Cerebellar cortex (tissue), 1 donor: ENCODE measurements at places on chromosomes 1 and 21.

DNA sequence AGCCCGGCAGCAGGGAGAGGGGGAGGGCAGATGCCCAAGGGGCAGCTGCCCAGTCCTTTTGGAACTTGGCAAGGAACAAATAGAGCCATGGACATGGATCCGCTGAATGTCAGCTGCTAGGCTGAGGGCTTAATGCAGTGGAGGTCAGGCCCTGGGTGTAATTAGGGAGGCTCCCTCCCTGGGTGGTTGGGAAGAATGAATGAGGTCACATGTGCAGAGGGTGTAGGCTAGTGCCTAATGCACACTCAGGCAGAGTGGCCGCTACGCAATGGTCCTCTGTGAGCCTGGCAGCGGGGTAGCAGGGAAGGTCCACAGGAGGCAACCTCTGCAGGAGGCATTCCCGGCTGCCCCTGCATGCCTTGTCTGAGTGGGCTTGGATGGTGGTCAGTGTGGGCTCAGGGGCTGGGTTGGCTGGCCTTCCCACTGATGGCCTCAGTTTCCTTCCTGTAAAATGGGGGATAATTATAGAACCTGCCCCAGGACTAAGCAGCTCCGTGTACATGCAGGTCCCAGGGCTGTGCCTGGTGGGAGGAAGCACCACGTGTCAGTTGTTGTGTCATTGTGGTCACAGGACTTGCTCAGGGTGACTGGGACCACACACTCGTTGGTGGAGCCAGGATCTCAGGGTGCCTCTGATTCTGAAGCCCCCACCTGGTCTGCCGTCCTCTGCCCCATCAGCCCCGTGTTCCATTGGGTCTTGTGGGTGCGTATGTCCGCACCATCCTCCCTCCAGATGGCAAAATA lies 81.6 kb upstream of the ACTL8 start:
- DNase-seq: peak; percentile 58

GRCh38 chr21:22468893-22469292 lies 1470.7 kb downstream of the NCAM2 start:
- no peak for DNase-seq

DNA sequence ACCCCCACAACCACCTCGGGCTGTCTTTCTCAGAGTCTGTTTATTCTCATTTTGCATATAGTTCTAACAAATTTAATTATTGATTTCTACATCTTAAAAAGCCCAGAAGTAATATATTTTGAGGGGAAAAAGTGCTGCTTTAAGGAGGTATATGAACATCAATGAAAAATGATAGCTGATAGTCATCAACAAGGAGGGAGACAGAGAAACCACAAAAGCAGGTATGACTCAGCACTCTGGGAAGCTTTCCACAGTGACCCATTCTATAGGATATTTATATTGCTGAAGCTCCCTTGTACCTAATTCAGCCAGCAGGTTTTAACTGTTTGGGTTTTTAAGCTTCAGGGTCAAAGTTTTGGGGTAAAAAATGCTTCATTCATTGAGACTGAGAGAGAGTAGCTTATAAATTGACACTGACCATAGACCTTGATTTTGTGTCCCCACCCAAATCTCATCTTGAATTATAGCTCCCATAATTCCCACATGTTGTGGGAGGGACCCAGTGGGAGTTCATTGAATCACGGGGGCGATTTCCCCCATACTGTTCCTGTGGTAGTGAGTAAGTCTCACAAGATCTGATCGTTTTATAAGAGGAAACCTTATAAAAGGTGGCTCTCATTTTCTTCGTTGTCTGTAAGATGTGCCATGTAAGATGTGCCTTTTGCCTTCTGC lies 27.4 kb downstream of the VANGL1 start:
- DNase-seq: no peak

DNA sequence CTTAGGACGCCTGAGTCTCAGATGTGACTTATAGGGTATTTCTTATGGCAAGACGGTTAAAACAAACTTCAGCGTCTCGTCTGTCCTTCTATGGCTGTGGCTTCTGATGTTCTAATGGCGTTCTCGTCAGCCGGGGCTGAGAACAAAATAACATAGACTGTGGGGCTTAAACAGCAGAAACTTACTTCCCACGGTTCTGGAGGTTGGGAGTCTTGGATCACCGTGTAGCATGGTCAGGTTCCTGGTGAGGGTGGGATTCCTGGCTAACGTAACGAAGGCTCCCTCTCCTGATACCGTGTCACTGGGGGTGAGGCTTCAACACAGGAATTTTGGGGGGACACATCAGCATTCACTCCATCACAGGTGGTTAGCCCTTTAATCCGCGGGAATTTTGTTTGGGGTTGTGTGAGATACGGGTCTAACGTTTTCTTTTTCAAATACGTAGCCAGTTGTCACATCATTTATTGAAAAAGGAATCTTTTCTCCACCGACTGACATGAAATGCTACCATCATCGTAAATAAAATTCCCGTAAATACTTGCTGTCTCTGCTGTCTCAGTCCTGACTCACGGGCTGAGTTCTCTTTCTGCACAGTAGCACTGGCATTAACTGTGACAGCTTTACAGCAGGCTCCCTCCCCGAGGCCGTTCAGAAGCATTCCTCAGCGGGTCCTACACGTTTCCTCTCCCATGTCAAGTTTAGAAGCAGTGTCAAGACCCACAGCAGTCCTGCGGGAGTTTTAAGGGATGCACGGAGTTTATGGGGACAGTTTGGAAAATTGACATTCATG lies 8.1 kb upstream of the POFUT2 start:
- no peak for DNase-seq

- DNase-seq: no peak
Observed at GRCh38 chr1:109152196-109152595, 38.3 kb downstream of the ELAPOR1 start.

DNA sequence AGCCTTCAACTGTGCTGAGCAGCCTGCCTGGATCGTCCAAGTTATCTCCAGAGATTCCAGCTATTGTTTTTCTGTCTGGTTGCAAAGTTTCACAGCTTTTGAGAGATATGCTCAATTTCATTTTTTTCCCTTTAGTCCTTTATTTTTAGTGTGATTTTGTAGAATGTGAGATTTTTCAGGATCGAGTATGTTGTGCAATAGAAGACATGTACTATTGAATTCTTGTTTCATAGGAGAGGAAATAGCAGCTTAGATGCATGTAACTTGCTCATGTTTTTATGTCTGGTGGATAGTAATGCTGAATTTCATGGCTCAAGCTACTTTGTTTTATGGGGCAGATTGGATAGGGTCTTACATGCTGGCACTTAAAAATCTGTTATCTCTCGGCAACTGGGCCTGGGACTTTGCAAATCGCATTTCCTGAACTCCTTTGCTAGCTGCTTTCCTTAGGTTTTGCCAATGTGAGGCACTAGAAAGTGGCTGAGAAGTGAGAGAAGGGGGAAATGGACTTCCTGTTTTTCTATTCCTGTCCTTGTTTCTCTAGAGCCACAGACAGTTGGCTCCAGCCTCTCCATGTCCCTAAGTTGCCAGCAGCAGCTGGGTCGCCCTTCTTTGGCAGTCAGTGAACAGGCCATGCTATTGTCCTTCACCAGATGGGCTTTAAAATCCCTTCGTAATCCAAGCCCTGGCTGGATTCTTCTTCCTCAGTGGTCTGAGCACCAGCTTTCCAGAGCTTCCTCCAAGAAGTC lies 101.4 kb upstream of the PDE4B start:
- DNase-seq: peak; percentile 27
